ENCODE measurements at places on chromosomes 2 and 18. TPM values are rescaled to one million over a fixed set of nuclear protein-coding genes. Genes with fewer than 3 reads are reported as not detected.

CRYBA2 gene
- total RNA-seq = not detected

IL1R2 gene
- not detected for total RNA-seq

NEU2 gene
- total RNA-seq = not detected

LRATD1 gene
- total RNA-seq = 2.8 TPM

CCDC141 gene
- total RNA-seq = under 0.01 TPM

NFU1 gene
- total RNA-seq = 43.5 TPM

TMEM178A gene
- total RNA-seq = 4.4 TPM

TANK gene
- total RNA-seq = 16.9 TPM

NT5DC4 gene
- total RNA-seq = not detected

COL4A4 gene
- 0.81 TPM for total RNA-seq

NYAP2 gene
- total RNA-seq = not detected

PLGLB1 gene
- 0.63 TPM for total RNA-seq

KIF1A gene
- 2.6 TPM for total RNA-seq

ITGAV gene
- 108 TPM for total RNA-seq

ACADL gene
- 0.51 TPM for total RNA-seq

MYOM1 gene
- 0.13 TPM for total RNA-seq

APCDD1 gene
- total RNA-seq = not detected

COX5B gene
- total RNA-seq = 512 TPM

FOXD4L1 gene
- not detected for total RNA-seq

ANTXR1 gene
- 40.9 TPM for total RNA-seq

PDCL3 gene
- total RNA-seq = 16.7 TPM

NEUROD1 gene
- not detected for total RNA-seq

UGT1A3 gene
- total RNA-seq = not detected

UGT1A8 gene
- not detected for total RNA-seq

ELOA2 gene
- total RNA-seq = not detected

IL37 gene
- total RNA-seq = not detected

LRRC30 gene
- not detected for total RNA-seq

COL5A2 gene
- 239 TPM for total RNA-seq

DNAJC5G gene
- total RNA-seq = not detected

CHRNG gene
- not detected for total RNA-seq

TUBA4B gene
- total RNA-seq = not detected

CRYGC gene
- not detected for total RNA-seq

PSTPIP2 gene
- total RNA-seq = 4.9 TPM

MFF gene
- total RNA-seq = 125 TPM

FABP1 gene
- total RNA-seq = not detected

RUFY4 gene
- total RNA-seq = not detected

FAM110C gene
- 2.9 TPM for total RNA-seq

C2orf80 gene
- total RNA-seq = not detected

AOX1 gene
- total RNA-seq = 1.5 TPM

FAP gene
- 25.0 TPM for total RNA-seq

CDCA7 gene
- 7.4 TPM for total RNA-seq

SKA1 gene
- 35.8 TPM for total RNA-seq

CPO gene
- 0.13 TPM for total RNA-seq

WNT10A gene
- 1.1 TPM for total RNA-seq

IL1F10 gene
- not detected for total RNA-seq

KLHL14 gene
- total RNA-seq = 3.3 TPM

RAD51AP2 gene
- total RNA-seq = not detected

PRSS56 gene
- not detected for total RNA-seq

POTEC gene
- total RNA-seq = not detected

OBSL1 gene
- 55.2 TPM for total RNA-seq
